ENCODE measurements at places on chromosomes 7 and 10.
A peak's percentile ranks its signal among the peaks of the same experiment; 100 is the strongest.

DNA sequence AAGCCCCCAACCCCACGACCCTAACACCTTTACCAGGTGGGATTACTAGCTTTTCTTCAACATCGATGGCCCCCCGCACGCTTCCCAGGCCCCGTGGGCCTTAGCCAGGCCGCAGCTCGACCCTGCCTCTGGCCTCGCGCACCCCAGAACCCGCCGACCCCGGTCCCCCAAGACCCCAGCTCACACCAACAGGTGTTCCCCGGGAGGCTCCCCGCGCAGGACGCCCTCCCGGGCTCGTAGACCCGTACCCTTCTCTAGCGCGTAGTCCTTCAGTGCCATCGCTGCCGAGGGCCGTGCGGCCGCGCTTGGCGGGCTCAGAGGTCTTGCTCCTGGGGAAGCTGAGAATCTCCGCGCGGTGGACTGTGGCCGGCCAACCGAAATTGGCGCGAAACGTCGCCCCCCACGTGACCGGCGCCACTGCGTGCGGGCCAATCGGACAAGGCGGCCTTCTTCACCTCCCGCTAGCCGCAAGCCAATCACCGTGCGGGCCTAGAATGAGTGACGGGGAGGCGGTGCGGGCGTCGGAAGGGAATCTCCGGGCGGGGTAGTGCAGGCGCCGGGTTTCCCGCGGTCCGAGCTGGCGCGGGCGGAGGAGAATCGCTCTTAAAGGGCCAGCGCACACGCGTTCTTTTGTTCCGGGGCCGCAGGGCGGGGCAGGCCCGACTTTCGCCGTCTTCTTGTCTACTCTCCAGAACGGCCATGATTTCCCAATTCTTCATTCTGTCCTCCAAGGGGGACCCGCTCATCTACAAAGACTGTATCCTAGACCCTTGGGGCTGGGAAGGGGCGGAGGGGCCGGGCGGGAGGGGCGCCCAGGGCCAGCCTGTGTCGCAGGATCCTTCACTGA, at the start of the genes AP4M1 and MCM7:
TSS of gene AP4M1 (plus strand) at position 628 of the 847 bp plus-strand sequence. CDS start at position 700, 72 bp downstream.
TSS of gene MCM7 (minus strand) at position 382 of the 847 bp plus-strand sequence. CDS start at position 279, 103 bp downstream.
- DNase-seq: peak; percentile 99

GRCh38 chr10:15742836-15743235, 23.1 kb upstream of the ITGA8 start:
- DNase-seq: no peak

DNA sequence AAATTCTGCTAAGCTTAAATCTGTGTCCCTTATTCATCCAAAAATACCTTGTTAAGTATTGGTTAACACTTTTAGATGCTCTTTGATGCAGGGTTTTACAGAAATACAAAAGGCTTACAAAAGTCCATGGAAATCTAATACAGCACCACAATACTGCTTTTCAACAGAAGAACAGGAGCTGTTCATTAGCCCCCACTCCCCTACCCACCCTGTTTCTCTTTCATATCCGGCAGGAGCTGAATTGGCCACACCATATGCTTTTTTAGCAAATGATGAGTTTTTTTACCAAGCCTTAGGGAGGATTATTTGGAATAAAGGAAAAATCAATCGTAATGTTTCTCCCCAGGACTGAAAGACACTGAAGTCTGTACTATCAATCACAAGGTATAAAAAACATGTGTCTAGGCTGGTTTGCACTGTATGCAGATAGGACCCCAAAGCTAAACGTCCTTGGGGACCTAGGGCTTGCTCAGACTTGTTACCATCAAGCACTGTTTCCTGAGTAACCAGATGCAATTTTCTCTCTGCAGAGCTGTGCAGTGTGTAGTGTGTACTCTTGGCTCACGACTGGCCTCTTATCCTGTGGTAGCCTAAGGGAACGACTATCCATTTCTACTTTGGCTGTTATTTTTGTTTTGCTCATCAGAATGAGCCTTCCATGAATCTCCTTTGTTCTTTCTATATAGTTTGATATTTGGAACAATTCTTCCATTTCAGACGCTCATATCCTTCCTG, 143.3 kb upstream of the LRGUK start:
- DNase-seq: no peak

DNA sequence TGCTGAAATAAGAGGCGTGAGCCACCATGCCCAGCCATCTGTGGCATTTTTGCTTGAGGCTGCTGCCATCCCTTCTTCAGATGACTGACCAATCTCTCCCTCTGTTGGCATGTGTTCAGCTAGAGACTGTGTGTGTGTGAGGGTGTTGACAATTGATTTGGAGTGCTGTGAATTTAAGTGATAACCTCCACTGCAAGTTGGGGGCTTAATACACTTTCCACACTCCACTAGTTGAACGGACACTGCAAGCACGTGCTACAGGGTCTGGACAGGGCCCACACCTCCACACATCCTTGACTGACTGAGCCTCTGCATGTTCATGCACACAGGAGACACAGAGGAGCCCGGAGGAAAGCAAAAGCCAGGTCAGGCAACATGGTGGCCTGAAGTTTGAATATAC, 51.3 kb downstream of the BRAF start:
- no peak for DNase-seq

- no peak for DNase-seq
Observed at GRCh38 chr10:86613905-86614304, 40.4 kb upstream of the OPN4 start.

GRCh38 chr10:14433147-14433546, 102.4 kb upstream of the FRMD4A start:
- no peak for DNase-seq

GRCh38 chr10:124351481-124352220, 67.1 kb downstream of the OAT start:
- no peak for DNase-seq

- DNase-seq: no peak
Observed at GRCh38 chr7:129675521-129675920, 64.0 kb downstream of the NRF1 start.

GRCh38 chr10:15225511-15225910, 57.0 kb upstream of the NMT2 start:
- DNase-seq: no peak

DNA sequence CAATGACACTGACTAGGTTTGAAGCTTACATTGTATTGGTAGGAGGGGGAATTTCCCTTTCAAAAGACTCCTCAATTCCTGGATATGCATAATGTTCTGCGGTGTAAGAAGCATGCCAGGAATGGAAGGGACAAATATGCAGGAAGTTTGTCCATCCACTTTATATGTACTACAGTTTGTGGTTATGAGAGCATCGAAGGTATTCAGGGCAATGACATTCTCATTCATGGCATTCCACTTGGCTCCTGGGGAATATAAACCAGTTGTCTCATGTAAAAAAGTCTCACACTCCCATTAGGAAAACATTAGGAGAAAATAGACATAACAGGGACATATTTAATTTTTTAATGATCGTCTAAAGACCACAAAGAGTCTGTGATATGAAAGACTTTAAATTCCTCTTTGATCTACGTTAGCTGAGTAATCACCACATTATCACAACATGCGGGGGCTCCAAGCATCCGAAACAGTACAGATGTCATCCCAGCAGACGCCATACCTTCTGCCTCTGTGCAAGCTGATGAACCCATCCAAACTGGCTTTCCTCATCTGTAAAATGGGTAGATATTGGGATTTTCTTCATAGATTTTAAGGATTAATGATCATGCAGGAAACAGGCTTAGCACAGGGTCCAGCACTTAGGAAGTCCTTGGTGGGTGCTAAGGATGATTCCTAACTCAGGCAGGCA, 675.3 kb downstream of the INHBA start:
- no peak for DNase-seq

GRCh38 chr7:2529161-2530070, 9.8 kb downstream of the LFNG start:
- no peak for DNase-seq

DNA sequence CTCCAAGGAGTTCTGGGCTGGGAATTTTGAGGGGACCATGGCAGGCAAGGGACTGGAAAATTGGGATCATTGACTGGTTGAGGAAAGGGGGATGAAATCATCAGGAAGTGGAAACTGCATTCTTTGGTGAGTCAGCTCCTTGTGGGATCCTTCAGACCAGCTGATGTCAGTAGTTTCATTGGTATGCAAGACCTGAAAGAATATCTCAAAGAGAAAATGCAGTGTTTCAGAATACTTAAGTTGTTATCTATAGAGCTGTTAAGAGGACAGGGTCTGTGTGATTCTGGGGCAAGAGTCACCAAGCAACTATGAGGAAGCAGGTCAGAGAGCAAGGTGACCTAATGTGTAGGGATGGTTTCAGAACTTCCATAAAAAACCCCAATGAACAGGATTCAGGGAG, 595.9 kb upstream of the AUTS2 start:
- DNase-seq: no peak

DNA sequence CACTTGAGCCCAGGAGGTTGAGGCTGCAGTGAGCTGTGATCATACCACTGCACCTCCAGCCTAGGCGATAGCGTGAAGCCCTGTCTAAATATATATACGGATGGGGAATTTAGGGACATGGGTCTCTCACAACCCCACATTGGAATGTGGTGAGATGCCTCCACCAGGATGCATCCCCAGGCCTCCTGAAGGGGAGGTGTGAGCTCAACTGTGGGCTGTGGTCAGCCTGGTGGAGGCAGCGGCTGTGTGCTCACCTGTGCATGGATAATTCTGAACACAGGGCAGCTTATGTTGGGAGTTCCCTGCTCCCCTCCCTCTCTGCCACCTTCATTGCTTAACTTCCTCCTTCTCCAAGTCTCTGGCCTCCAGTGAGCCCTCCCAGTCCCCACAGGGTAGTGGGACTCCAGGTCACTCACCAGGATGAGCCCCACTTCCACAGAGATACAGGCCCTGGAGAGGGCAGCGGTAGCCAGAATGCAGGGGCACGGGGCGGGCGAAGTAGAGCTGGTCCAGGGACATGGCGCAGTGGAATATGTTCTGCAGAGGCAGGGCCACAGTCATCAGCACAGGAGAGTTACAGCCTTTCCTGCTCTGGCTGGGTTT, 30.4 kb downstream of the PYROXD2 start:
- no peak for DNase-seq

GRCh38 chr10:84933402-84933801, 605.0 kb downstream of the CCSER2 start:
- DNase-seq: no peak

- DNase-seq: no peak
Observed at GRCh38 chr10:71391701-71392100, 5.0 kb upstream of the CDH23 start.

DNA sequence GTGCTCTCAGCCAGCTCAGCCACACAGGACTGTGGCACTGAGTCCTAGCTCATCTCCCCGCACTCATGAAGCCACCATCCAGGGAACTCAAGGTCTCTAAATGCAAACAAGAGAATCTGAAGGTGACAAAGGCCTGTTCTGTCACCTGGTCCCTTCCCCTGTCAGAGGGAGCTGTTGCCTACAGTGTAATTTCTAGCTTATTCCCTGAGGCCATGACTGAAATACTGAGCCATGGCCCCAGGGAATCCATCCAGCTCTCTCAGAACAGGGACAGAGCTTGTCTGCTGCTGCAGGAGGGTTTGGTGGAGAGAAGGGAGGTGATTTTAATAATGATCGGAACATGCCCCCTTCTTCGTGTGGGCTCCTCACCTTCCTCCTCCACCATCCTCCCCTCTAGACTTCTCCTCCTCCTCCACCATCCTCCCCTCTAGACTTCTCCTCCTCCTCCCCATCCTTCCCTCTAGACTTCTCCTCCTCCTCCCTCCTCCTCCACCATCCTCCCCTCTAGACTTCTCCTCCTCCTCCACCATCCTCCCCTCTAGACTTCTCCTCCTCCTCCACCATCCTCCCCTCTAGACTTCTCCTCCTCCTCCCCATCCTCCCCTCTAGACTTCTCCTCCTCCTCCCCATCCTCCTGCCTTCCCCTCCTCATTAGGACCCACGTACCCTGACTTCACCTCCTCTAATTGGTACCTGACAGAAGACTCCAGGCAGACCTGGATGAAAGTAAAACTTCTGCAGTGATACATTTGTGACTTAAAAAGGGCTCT, 338.0 kb upstream of the MKI67 start:
- no peak for DNase-seq

GRCh38 chr7:20647908-20648776, 32.7 kb downstream of the ABCB5 start:
- DNase-seq: peak; percentile 14

DNA sequence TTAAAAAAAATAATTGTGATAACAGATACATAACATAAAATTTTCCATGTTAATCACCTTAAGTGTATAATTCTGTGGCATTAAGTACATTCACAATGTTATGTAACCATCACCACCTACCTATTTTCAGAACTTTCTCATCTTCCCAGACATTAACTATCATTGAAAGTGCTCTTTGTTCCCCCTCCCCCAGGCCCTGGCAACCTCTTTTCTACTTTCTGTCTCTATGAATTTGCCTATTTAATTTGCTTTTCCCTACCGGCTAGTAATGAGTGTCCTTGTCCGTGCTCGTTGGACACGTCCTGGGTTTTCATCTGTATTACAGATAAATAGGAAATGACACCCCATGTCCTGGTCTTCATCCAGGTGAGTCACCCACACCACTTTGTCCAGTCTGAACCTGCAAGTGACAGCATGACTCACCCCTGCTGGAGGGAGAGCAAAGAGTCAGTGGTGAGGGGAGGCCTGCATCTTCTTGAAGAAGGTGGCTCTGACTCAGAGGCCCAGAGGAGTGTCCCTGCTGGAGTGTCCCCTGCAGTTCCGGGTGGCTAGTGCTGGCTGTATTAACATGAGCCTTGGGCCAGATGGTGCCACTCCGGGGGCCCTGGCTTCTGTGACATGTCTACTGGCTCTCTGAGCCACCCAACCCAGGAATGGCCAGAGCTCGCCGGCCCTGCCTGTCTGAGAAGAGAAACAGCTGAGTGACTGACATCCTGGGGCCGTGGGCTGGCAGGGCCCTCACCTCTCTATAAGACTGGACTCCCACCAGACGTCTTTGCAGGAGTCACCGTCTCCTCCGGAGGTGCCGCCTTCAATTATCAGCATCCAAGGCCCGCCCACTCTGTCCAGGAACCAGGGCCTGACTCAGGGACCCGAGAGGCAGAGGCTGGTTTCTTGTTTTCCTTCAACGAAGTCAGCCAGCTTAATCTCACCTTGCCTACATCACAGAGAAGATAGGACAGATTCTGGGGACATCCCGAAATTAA, 503.2 kb upstream of the MKI67 start:
- DNase-seq: no peak

DNA sequence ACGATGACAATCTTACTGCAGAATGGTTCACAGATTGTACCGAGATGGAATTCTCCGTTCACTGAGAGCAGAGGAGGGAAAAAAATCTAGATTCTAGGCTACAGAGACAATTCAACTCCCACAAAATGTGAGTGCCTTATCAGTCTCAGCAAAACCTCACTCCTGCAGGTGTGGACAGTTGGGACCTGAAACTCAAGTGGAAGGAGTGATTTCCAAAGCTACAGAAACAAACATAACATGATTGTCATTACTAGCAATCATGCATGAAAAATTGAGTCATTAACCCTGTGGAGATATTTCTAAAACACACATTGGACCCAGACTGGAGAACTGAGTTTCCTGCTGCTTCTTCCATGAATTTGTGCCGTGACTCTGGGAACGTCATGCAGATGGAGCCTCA, 70.3 kb downstream of the CALML3 start:
- DNase-seq: no peak

All from NCI-H1092 (cell line).